RPMI7951 (cell line): ENCODE measurements at places on chromosomes 2 and 18.

DNA sequence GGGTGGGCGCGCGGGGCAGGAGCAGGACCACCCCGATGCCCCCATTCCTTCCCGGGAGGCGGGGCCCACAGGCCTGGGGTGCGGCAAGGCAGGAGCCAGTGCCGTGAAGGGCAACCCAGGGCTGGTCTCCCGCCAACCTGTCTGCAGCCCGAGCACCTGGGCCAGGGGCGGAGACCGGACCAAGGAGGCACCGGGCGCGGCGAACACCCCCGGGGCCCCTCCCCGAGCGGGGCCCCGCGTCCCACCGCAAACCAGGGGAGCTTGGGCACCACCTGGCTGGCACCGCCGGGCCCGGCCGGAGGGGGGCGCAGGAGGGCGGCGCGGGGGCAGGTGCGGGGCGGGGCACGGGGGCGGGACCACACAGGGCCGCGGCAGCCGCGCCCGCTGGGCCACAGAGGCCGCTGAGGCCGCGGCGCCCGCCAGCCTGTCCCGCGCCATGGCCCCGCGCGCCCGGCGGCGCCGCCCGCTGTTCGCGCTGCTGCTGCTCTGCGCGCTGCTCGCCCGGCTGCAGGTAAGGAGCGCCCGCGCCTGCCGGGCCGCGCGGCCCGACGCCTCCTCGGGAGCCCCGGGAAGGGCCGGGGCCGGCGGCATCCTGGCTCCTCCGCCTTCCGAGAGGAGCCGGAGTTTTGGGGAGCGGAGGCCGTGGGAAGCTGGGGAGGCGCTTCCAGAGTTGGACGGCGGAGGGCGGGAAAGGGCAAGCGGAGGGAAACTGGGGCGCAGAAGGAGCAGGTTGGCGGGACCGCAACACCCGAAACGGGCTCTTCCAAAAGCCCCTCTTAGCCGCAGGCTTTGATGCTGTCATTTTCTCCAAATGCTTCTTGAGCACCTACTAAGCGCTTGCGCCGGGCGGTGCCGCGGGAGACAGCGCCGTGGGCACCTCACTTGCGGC, at the start of gene TNFRSF11A:
TSS of gene TNFRSF11A (plus strand) at position 394 of the 889 bp plus-strand sequence. CDS start at position 437, 43 bp downstream.
- no peak for DNase-seq

DNA sequence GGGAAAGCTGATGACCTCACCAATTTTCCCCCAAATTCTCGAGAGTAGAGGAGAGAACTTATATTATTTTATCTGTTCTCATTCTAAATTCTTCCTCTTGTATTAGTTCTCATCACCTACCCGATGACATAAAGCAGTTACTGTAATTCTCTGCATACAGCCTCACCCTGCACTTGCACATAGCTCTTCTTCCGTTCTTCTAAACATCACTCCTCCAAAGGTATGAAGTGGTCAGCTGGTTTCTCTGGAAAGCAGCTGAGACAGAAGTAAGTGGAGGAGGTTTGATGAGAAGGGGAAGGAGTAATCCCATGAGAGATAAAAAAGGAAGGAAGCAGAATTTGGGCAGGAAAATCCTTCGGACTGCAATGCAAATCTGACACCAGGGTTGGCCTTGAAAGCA, 39.0 kb downstream of the FBXO48 start:
- no peak for DNase-seq

DNA sequence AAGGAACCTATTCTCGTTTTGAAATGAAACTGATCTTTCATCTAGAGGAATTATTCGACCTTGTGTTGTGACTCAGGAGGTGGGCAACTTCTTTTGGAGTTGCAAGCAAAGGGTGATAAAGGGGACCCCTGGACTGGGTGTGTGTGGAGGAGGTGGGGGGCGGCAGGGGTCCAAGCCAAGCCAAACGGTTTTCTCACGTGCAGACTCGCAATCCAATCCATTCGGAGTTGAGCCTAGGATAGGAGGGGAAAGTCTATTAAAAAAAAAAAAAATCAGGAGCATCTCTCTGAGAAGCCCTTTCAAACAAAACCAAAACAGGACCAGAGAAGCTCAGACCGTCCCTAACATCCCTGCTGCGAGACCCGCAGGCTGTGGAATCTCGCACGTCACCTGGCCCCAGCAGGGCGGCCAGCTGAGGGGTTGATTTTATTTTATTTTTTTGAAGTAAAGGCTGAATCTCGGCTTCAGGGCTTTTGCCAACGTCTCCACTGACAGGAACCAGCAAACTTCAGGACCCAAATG, 3.7 kb upstream of the ZEB2 start:
- peak; percentile 41 for DNase-seq

DNA sequence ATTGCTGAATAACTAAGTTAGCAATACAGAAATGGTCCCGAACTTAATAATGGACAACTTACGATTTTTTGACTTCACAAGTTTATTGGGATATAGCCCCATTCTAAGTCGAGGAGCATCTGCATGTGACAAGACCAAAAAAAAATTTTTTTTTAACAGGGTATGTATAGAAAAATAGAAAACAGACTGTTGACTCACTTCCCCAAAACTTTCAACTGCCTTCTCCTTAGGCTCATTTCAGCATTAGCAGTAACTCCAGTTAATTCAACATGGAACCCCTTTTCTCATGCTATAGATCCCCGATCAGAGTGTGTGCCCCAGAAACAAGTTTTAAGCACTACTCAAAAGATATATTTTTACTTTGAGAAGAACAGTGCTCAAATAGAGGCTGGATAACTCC, 5.4 kb downstream of the CD302 start:
- no peak for DNase-seq

- DNase-seq: no peak
Measured at GRCh38 chr18:13540477-13541182, 185.7 kb downstream of the FAM210A start.

DNA sequence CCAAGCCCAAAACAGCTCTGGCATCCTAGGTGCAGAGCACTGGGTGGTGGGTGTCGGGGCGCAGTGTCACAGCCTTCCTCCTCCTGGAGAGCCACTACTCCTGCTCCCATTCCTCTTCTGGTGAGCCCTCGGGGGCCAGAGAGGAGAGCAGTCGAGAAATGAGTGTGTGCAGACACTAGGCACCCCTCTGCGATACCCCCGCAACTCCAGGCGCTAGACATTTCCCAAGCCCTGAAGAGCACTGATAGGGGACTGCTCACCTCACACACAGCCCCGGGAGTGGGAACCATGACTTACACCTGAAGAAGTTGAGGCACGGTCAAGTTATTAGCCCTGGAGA, 54.2 kb downstream of the FAM168B start:
- no peak for DNase-seq
